ENCODE measurements at places on chromosomes 12 and 14. TPM values are rescaled to one million over a fixed set of nuclear protein-coding genes. Genes with fewer than 3 reads are reported as not detected.

CLEC14A gene
- total RNA-seq: not detected

YAF2 gene
- total RNA-seq: 41.9 TPM

RAB21 gene
- total RNA-seq: 69.4 TPM

IL23A gene
- 20.5 TPM for total RNA-seq

KRT73 gene
- total RNA-seq: not detected
